Right ventricle myocardium superior (tissue), 1 donor: ENCODE measurements at places on chromosomes 2 and 18. TPM values are rescaled to one million over a fixed set of nuclear protein-coding genes. Genes with fewer than 3 reads are reported as not detected.

The CTAGE1 gene
- total RNA-seq, result not detected

The ACMSD gene
- not detected for total RNA-seq

The THSD7B gene
- total RNA-seq, result 0.59 TPM

The TPO gene
- 7.0 TPM for total RNA-seq

The CRYGD gene
- not detected for total RNA-seq

The STON1 gene
- 8.1 TPM for total RNA-seq

The CKAP2L gene
- total RNA-seq, result 0.30 TPM

The PFN4 gene
- 0.46 TPM for total RNA-seq

The IFT172 gene
- total RNA-seq, result 20.3 TPM

The RUFY4 gene
- total RNA-seq, result not detected

The TRIM43 gene
- not detected for total RNA-seq

The TUBA3E gene
- total RNA-seq, result 69.5 TPM

The EHD3 gene
- total RNA-seq, result 23.0 TPM

The MAL gene
- 5.5 TPM for total RNA-seq

The PTCD3 gene
- total RNA-seq, result 134 TPM

The SKA1 gene
- total RNA-seq, result 0.65 TPM

The IL36G gene
- total RNA-seq, result not detected

The CYP20A1 gene
- 12.5 TPM for total RNA-seq

The ERMN gene
- not detected for total RNA-seq

The TRIB2 gene
- 32.1 TPM for total RNA-seq

The FMNL2 gene
- total RNA-seq, result 6.1 TPM

The ALPI gene
- total RNA-seq, result not detected

The MYO7B gene
- 0.32 TPM for total RNA-seq

The TMEM17 gene
- 1.7 TPM for total RNA-seq
